H7 (cell line): ENCODE measurements at places on chromosomes 6 and 20. TPM values are rescaled to one million over a fixed set of nuclear protein-coding genes. Genes with fewer than 3 reads are reported as not detected.

Gene OR2B6
- not detected in 2 replicates for total RNA-seq

Gene BPIFB3
- not detected in 2 replicates for total RNA-seq

Gene FERMT1
- total RNA-seq: 11.0 and 14.3 TPM in 2 replicates

Gene EEF1A2
- 30.7 and 37.1 TPM in 2 replicates for total RNA-seq

Gene XPO5
- 70.9 and 78.3 TPM in 2 replicates for total RNA-seq

Gene BNIP5
- total RNA-seq: not detected in 2 replicates

Gene SNTA1
- total RNA-seq: 3.8 and 6.0 TPM in 2 replicates

Gene SLC26A8
- total RNA-seq: 0.03 TPM in 1 of 2 replicates, not detected in the other

DNA sequence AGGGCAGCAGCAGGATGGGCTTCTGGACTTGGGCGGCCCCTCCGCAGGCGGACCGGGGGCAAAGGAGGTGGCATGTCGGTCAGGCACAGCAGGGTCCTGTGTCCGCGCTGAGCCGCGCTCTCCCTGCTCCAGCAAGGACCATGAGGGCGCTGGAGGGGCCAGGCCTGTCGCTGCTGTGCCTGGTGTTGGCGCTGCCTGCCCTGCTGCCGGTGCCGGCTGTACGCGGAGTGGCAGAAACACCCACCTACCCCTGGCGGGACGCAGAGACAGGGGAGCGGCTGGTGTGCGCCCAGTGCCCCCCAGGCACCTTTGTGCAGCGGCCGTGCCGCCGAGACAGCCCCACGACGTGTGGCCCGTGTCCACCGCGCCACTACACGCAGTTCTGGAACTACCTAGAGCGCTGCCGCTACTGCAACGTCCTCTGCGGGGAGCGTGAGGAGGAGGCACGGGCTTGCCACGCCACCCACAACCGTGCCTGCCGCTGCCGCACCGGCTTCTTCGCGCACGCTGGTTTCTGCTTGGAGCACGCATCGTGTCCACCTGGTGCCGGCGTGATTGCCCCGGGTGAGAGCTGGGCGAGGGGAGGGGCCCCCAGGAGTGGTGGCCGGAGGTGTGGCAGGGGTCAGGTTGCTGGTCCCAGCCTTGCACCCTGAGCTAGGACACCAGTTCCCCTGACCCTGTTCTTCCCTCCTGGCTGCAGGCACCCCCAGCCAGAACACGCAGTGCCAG is at the start of gene TNFRSF6B:
Gene TNFRSF6B (plus strand): TSS at position 25 of the 729 bp plus-strand sequence. CDS start 116 bp downstream, at position 141.
- peak; percentile 85 for DNase-seq

DNA sequence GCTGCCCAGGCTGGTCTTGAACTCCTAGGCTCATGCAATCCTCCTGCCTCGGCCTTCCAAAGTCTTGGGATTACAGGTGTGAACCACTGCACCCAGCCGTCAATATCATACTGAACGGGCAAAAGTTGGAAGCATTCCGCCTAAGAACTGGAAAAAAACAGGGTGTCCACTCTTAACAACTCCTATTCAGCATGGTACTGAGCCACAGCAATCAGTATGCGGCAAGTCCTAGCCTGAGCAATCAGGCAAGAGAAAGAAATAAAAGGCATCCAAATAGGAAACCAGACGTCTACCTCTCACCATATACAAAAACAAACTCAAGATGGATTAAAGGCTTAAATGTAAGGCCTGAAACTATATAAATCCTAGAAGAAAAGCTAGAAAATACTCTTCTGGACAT is 83.1 kb downstream of the FKBP5 start:
- no peak for DNase-seq

GRCh38 chr20:32236819-32237218 is 29.1 kb downstream of the POFUT1 start:
- DNase-seq: no peak

DNA sequence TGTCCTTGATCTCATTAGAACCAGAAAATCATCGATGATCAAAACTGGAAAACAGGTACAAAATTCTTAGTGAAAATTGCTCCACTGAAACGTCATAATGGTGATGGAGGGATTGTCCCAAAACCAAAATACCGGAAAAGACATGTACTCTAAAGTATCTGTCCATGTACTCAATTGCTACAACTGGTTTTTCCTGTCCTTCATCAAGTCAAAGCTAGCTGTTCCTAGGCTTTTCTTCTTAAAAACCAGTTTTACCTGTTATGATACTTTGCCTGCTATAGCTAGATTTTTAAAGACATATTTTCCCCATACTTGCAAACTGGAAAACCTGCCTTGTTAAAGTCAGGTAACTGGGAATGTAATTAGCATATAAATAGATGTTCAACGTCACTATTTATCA is 50.5 kb upstream of the LRRC1 start:
- DNase-seq: no peak

- no peak for DNase-seq
Measured at GRCh38 chr6:116215414-116215813, 38.5 kb downstream of the TSPYL4 start.

- peak; percentile 77 for DNase-seq
Measured at GRCh38 chr6:32843331-32843978, 392 bp downstream of the PSMB8 start.

DNA sequence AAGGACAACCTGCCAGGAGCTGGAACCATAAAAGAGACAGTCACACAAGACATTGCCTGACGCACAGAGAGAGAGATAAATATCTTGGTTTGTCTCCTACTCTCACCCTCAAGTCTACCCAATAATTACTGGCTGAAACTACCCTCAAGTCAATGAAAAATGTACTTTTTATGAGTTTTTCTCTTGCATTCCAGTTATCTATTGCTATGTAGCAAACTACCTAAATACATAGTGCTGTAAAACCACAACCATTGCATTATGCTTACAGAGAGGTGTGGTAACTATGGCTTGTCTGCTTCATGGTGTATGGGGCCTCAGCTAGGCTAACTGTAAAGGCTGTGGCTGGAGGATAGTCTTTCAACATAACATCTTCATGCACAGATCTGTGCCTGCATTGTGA is 247.8 kb downstream of the HAO1 start:
- no peak for DNase-seq

DNA sequence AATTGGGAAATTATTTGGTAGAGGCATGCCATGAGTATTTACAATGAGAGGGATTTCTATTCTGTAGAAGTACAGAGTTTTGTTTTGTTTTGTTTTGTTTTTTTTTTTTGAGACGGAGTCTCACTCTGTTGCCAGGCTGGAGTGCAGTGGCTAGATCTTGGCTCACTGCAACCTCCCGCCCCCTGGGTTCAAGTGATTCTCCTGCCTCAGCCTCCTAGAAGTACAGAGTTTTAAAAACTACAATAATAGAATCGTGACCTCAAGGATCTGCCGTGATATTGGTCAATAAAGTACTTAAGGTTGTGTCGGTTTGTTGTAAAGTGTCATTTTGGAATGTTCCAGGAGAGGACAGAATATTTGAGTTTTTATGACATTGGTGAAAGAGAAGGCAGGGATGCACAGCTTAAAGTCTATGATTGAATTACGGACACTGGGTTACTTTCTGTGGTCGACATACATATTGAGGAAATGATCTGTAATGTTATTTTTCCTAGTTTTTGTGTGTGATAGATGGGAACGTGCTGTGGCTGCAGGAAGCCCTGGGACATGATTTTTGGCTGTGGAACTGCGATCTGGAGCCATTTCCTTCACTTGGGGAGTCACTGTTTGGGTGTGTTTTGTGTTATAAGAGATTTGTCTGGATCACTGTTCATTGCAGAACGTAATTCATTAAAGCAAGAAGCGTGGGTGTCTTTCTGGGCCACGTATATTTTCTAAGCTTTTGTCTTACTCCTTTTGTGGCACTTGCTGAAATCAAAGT is 59.6 kb downstream of the TIAM2 start:
- DNase-seq: no peak

GRCh38 chr6:89518352-89519055 is 85.6 kb downstream of the ANKRD6 start:
- DNase-seq: no peak

- DNase-seq: no peak
Measured at GRCh38 chr6:156791320-156791850, 14.2 kb downstream of the ARID1B start.

DNA sequence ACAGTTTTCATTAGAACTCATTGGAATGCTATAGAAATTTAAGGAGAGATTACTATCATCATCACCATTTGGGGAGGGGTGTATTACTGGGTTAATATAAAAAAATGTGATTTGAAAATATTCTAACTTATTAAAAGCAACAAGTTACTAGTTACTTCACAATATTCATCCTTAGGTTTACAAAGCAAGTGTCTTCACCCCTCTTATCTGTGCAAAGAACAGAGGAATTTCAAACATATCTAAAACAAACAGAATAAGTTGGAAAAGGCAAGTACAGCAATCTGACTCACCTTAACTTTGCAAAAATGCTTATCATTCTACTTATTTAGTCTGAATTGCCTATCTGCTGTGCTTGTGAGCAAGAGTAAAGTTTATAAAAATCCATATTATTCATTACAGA is 32.9 kb downstream of the DCBLD1 start:
- DNase-seq: no peak

DNA sequence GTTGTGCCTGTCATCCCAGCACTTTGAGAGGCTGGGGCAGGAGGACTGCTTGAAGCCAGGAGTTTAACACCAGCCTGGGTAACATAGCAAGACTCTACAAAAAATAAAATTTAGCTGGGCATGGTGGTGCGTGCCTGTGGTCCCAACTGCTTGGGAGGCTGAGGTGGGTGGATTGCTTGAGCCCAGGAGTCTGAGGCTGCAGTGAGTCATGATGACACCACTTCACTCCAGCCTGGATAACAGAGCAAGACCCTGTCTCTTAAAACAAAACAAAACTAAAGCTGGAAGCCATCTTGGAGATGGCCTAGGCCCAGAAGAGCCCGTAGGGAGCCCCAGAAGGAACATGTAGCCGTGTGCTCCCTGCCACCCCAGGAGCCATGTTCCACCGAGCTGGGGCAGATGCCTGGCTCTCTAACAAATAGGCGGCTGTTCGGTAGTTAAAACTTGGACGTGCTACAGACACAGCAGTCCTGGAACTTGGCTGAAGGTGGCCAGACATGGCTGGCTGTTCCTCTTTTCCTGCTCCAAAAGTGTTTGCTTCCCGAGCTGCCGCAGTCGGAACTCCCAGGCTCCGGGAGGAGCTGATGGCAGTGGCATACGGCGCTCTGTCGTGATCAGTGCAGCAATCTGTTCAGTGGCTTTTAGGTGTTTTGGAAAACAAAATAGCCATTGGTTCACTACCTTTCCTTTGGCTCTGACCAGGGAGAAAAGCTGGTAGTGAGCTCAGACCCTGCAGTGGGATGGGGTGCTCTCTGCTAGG is 37.0 kb downstream of the DYNLT1 start:
- DNase-seq: no peak

DNA sequence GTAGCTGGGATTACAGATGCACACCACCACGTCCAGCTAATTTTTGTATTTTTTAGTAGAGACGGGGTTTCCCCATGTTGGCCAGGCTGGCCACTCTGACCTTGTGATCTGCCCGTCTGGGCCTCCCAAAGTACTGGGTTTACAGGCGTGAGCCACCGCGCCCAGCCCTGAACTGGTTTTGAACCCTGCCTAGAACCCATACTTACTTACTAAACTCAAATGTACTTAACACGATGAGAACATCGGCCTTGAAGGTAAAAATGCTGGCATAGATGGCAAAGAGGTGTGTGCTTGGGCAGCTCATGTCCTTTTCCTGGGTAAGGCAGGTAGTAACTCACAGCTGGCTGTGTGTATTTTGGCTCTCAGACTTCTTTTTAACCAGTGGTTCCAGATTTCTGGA is 3.2 kb upstream of the ARMC12 start:
- DNase-seq: no peak

- DNase-seq: no peak
Measured at GRCh38 chr20:5865604-5866003, 84.7 kb downstream of the TRMT6 start.

DNA sequence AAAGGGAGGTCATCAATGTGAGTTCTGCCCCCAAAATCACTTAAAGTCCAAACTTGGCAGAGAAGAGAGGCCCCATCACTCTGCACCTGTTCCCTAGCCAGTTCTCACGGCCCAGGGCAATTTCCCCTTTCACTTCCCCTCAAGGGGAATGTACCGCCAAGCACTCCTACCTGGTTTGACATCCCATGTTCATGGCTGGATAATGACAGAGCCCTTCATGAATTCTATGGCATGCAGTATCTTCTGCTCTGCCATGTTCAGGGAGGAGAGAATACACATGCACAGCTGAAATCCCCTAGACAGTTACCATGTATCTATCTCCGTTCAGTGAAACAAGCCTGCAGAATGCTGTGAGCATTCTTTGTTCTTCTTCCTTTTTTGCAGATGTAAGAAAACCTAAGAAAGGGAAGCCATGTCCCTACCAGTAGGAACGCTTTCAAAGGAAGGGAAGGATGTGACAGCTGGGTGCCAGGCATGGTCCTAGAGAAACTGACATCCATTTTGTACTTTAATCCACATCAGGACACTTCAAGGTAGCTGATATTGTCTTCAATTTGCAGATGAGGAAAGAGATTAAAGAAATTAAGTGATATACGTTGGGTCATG is 79.8 kb upstream of the ARID1B start:
- DNase-seq: no peak

DNA sequence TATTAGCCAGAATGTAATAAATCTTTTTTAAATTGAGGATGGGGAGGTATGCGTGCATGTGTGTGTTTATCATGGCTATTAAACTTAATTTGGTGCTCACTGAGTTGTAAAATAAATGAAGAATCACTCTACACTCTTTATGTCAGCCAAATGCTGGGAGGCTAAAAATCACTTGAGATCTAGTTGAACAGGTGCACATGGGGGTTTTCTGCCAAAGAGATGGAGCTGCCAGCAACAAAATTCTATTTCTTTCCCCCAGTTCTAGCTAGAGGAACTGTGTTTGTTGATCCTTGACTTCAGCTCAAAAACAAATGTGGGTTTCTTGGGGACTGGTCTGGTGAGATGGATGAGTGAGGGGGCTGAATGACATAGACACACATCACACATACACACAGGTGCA is 183.3 kb upstream of the BTBD3 start:
- no peak for DNase-seq

DNA sequence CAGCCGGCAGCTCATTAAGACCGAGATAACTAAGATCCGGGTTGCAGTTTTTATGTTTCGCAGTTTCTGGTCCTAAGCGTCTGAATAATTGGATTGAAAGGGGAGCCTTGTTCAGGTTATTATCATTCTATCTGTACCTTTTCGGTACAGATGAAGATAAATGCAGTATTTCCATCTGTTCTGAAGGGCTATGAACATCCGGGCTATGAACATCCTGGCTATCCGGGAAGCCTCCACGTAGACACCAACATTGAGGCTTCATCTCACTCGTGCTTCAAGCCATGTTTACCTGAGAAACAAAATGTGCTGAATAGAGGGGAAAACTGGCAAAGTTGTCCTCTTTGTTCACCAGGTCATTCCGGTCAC is 399 bp upstream of the REPS1 start:
- DNase-seq: no peak
